Upper lobe of right lung (tissue), 1 donor: ENCODE measurements at places on chromosomes 4 and X. TPM values are rescaled to one million over a fixed set of nuclear protein-coding genes. Genes with fewer than 3 reads are reported as not detected.

GRCh38 chr4:55965585-55965984 is 16.8 kb downstream of the CEP135 start:
- H3K27me3 ChIP-seq, result no peaks in the 10 kb centered on the region
- no peak overlapping the region for H3K4me3 ChIP-seq
- H3K27ac ChIP-seq, result no peak overlapping the region
- H3K4me1 ChIP-seq, result no peaks in the 10 kb centered on the region
- H3K36me3 ChIP-seq, result peaks cover 15% of the 10 kb centered on the region

HTN1 gene
- not detected for total RNA-seq

UGT2A1 gene
- total RNA-seq, result not detected

SLC10A4 gene
- 3.1 TPM for total RNA-seq

GRCh38 chr4:5636766-5637670 is 71.3 kb downstream of the EVC2 start:
- H3K27ac ChIP-seq, result no peak overlapping the region
- no peak for DNase-seq
- H3K36me3 ChIP-seq, result peaks cover 27% of the 10 kb centered on the region
- H3K4me3 ChIP-seq, result no peak overlapping the region
- no peaks in the 10 kb centered on the region for H3K27me3 ChIP-seq

EDA gene
- total RNA-seq, result 5.5 TPM

DNA sequence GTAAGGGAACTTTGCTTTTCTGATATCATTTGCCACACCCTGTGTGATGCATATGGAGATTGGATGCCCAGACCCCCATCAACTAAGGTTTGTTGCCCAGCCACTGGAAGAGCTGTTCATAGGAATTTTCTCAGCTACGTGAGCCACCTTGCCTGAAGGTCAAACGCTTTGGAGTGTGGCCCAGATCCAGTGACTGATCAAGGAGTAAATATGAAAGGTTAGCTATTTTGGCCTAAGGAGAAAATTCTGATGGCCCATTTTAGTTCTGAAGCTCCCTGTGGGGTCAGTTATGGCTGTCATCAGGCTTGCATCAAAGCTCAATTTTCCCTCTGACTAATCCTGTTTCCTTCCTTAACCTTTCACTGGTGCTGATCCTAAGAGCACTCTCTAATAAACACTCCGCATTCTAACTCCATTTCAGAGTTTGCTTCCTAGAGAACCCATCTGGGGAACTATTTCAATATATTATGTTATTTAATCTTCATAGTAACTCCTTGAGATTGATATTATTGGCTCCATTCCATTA is 407.7 kb downstream of the SPRY1 start:
- H3K36me3 ChIP-seq, result no peaks in the 10 kb centered on the region
- no peak overlapping the region for H3K27ac ChIP-seq
- no peaks in the 10 kb centered on the region for H3K4me1 ChIP-seq
- H3K4me3 ChIP-seq, result no peak overlapping the region
- no peak for DNase-seq

HDX gene
- total RNA-seq, result 4.5 TPM

DNA sequence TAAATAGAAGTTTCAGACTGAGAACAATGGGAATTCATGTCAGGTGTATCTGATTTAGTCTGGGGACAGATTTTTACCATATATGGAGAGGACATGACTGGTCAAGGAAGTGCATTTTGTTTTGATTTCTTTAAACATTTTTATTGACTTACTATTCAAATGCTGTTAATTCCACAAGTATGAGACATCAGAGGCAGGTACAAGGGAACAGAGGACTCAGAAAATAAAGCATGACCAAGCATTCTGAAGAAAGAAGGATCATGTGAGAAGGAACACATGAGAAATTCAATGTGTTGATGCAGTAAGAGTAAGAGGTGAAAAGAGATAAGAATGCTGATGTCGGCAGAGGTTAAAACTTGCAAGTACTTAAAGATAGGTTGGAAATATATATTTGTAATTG is 1452.6 kb downstream of the PCDH7 start:
- no peaks in the 10 kb centered on the region for H3K27me3 ChIP-seq
- no peak for DNase-seq
- no peaks in the 10 kb centered on the region for H3K36me3 ChIP-seq
- H3K4me1 ChIP-seq, result no peaks in the 10 kb centered on the region

SLC10A3 gene
- 23.7 TPM for total RNA-seq

GRCh38 chr4:165539801-165540200 is 161.0 kb downstream of the CPE start:
- no peak overlapping the region for H3K4me3 ChIP-seq
- no peaks in the 10 kb centered on the region for H3K27me3 ChIP-seq
- no peaks in the 10 kb centered on the region for H3K36me3 ChIP-seq
- DNase-seq, result no peak
